ENCODE measurements at places on chromosomes 5 and 9.

GRCh38 chr5:6159832-6160430 lies 218.4 kb downstream of the MED10 start:
- DNase-seq: no peak

DNA sequence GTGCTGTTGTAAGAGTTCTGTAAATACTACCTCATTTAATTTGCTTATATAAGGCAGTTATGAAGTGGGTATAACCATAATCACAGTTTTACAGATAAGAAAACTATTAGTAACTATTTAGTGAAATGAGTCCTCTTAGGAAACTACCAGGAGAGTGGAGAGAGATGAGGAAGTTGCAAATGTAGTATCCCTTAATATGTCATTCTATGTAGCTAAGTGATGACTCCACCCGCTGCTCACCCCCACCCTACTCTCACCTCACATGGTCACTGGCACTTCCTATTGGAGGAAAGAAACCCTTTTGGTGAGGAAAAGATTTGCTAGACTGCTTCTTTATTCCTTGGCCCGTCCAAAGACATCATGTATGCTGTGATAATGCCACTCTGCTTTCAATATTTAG lies 241.8 kb upstream of the SLC24A2 start:
- no peak for DNase-seq

DNA sequence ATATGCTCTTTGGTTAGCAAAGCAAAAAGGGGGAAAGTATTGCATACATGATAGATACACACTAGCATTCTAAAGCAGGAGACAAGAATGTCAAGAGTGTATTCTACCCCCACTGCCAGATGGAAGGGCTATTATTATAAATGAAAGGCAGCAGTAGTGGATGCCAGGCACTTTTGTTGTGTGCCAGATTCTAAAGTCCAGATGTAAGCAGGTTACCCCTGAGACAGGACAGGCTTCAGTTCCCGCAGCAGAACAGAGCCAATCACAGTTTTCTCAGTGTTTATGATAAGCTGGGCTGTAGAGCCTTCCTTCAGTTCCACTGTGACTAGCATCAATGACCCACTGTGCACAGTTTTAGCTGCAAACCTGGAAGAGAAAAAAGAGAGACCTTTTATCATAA lies 226.6 kb upstream of the TBCA start:
- no peak for DNase-seq

DNA sequence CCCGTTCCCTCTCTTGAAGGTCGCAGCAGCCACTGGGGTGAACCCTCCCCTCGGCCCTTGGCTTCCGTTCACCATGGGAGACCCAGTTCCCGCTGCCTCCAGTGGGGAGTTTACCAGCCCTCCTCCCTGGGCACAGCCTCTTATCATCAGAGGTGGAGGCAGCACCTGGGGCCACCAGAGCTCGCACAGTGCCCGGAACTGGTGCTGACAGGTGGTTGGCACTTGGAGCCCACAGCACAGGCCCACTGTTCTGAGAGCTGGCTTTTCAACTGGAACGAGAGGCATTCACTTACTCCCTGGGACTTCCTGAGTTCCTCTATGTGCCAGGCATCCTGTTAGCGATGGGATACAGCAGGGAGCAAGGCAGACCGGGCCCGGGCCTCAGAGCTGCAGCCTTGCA lies 106.8 kb upstream of the FCN2 start:
- DNase-seq: no peak

DNA sequence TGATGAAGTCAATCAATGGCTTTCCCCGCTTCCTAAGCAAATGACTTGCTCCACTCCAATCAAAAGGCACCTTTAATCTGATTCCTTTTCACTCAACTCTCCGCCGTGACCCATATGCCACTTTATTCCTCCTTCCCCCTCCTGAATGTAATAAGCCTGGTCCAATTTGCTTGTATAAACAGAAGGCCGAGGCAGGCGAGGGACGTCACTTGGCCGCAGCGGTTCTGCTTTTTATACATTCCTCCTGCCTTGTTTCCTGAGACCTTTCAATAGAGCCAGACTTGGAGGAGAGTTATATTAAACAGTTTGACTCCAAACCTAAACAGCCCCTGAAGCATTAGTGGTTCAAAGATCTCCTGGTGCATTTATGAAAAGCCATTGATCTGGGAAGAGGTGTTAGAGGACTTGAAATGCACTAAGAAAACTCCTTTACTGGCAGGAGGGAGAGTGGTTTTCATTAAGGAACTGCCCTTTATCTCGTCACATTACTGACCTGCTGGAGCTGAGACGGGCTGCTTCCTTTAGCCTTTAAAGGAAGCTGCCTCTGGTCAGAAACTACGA lies 273.4 kb downstream of the SLIT3 start:
- DNase-seq: no peak
